ENCODE measurements at places on chromosomes 7 and 10.

- DNase-seq, result no peak
These were observed 34.7 kb downstream of the SVIL start for GRCh38 chr10:29600067-29600466.

DNA sequence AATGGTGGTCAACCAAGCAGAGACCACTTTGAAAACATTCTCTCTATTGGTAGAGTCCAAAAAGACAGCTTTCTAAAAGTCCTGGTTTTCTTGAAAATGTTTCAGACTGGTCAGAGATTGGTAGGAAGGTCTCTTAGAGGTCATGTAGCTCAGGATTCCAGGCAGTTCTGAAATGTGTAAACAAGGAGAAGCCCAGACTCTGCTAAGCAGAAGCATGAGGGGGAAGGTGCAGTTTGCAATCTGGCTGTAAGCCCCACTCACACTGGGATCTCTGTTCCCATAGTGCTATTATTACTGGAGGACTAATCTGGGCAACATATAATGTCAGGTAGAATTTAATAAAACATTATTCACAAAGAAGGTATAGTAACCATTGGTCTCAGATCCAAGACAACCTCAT is 101.1 kb downstream of the MAGI2 start:
- no peak for DNase-seq

DNA sequence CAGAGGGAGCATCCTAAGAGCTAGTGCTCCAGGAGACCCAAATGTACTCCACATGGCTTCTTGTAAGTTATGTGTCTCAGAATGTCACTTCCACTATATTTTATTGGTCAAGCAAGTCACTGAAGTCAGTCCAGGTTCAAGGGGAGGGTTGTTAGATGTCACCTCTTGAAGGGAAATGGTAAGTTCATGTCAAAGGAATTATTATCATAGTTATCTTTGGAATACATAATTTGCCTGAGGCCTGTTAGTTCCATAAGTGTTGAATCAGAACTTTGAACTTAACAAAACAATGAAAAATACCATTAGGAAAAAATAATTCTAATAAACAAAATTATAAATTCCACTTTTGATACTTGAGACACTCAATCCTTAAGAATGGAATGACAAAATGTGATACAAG is 30.6 kb downstream of the STAM start:
- DNase-seq, result no peak

DNA sequence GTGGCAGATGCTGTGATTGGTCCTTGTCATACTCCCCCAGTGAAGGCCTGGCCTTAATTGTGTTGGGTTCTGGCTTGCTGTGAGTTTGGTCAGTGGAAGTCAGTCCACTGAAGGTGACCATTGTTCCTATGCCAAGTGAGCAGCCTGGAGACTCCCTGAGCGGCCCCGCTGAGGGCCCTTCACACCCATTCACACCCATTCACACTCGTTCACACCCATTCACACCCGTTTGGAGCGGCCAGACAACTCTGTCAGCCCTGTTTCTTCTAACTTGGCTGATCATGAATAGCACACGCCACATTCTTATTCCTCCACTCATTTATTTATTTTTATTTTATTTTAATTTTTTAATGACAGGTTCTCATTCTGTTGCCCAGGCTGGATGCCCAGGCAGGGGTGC is 61.5 kb downstream of the C10orf120 start:
- DNase-seq, result no peak

- DNase-seq, result no peak
These were observed 55.0 kb downstream of the SORBS1 start for GRCh38 chr10:95506056-95506737.

DNA sequence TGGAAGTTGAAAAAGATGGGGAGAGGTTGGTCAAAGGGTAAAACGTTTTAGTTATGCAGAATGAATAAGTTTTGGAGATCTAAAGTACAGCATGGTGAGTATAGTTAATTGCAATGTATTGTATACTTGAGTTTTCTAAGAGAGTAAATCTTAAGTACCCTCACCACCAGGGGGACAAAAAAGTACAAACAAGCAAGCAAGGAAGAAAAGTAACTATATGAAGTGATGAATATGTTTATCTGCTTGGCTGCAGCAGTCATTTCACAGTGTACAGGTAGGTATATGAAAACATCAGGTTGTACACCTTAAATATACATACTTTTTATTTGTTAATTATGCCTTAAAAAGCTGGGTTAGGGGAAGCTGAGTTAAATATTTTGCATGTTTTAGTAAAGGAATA is 157.3 kb downstream of the PCLO start:
- no peak for DNase-seq

DNA sequence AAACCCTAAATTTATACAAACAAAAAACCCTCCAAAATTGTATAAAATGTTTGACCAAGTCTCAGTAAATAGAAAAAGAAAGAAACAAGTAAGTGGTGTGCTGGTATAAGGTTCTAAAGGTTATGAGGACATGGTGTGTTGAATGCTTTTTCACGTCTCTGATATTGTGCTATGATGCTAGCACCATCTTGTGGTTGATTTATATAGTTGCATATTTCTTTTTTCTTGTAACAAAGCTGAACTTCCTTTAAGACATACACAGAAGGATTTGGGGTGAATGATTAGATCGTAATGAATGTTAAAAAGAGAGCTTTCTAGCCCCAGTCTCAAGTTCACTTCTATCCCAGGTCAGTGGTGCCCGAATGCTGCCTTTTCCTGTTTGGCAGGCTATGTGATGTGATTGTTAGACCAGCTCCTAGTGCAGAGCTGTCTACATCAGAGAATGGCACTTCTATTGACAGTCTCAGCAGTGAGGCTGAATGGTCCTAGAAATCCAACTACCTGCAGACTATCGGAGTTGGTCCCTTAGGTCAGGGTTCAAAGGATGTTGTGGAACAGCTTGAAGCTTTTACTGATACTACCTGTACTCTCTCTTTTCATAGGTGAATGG is 25.0 kb downstream of the VTI1A start:
- DNase-seq, result no peak

DNA sequence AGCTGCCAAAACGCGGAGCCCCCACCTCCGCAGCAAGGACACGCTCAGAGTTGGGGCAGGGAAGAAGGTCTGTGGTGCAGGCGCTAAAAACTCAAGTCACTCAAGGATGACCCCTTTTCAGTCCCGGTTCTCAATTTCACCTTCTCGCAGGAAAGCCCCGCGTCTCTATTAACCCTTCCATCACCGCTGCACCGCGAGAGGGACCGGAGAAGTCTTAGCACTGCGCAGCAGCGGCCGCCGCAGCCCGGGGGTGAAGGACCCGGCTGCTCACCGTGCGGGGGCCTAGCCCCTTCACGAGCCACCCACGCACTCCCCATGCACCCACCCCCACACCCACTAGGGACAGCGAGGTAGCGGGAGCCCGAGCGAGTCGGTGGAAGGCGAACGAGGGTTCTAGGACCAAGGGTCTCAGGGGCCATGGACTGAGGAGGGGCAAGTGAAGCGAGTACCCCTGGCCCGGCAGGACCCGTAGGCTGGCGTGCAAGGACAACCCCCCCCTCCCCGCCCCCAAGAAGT is 162.9 kb downstream of the SH3PXD2A start:
- no peak for DNase-seq

DNA sequence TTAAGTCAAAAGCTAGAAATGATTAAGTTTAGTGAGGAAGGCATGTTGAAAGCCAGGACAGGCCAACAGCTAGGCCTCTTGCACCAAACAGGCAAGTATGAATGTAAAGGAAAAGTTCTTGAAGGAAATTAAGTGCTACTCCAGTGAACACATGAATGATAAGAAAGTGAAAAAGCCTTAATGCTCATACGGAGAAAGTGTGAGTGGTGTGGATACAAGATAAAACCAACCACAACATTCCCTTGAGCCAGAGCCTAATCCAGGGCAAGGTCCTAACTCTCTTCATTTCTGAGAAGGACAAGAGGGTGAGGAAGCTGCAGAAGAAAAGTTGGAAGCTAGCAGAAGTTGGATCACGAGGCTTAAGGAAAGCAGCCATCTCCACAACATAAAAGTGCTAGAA is 53.0 kb downstream of the DNAJC1 start:
- DNase-seq, result no peak

GRCh38 chr10:27390681-27391080 is 113.4 kb upstream of the RAB18 start:
- no peak for DNase-seq

DNA sequence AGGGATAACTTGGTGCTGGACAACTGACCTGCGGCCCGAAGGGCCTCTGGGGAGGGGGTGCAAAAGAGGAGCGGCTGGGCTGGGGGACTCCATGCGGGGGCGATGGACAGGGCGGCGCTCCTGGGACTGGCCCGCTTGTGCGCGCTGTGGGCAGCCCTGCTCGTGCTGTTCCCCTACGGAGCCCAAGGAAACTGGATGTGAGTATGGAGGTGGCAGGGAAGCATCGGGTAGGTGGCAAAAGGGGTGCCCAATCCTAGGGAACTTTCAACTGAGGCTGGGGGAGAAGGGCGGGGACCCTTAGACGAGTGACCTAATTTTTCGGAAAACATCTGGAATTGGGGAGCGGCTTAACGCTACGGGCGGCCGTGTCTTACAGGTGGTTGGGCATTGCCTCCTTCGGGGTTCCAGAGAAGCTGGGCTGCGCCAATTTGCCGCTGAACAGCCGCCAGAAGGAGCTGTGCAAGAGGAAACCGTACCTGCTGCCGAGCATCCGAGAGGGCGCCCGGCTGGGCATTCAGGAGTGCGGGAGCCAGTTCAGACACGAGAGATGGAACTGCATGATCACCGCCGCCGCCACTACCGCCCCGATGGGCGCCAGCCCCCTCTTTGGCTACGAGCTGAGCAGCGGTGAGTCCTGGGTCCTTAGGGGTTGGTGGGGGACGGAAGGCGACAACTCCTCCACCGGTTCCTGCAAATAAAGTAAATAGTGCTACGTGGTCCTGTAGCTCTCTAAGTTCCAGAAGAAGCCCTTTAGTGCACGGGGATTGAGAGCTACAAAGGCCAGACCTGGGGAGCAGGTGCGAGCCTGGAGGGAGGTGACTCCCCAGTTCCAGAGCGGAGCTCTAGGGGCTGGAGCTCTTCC is 622 bp downstream of the WNT16 start:
- no peak for DNase-seq

DNA sequence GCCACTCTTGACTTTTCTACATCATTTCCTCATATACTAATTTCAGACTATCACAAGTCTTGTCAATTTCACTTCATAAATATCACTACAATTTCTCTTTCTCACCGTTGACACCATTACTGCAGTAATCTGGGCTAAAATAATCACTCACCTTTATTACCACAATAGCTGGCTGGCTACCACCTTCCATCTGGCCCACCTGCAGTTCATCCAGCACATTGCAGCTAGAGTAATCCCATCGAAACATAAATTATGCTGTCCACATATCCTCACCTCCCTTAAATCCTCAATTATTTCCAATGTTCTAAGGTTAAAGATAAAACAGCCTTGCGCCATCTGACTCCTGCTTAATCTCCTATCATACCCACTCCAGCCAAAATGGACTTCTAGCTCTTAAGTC is 16.0 kb downstream of the DGKB start:
- no peak for DNase-seq

- DNase-seq, result no peak
These were observed 91.7 kb upstream of the CHST15 start for GRCh38 chr10:124185084-124185483.

DNA sequence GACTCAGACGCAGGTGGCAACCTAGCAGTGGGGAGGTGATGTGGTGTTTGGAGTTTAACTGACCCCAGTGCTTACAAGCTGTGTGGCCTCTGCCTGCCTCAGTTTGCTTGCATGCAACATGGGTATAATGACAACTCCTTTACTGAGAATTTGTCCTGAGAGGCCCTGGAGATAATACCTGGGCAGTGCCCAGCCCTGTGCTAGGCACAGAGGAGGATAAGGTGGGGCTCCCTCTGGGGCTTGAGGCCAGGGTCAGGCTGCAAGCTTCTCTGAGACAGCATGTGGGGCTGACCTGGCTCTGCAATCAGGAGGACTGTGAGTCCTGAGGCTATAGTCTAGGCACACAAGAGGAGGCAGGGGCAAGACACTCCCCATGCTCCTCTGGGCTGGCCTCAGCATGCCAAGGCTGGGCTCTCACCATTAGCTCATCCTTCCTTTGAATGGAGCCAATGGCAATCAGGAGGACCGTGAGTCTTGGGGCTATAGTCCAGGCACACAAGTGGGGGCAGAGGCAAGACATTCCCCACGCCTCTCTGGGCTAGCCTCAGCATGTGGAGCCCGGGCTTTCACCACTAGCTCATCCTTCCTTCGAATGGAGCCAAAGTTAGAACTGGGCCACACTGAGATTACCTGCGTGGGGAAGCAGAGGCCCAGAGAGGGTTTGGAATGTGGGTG is 147.9 kb downstream of the RPS24 start:
- no peak for DNase-seq

DNA sequence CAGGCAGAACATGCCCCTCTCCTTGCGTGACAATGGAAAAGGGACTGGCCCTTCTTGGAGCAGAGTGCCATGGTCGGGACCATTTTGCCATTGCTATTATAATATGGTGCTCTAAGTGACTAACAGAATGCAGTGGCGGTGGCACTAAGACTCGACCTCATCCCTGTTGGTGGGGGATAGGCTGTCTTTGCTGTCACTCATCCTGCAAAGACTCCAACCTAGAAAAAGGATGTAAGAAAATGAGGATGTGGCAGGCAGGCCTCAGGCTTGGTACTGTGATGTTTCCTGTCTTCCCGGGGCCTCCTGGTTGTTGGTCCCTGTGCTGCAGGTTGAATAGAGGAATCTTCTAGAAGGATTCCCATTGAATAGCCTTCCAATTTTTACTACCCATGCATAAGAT is 18.6 kb downstream of the BLNK start:
- DNase-seq, result no peak

- no peak for DNase-seq
These were observed 10.1 kb downstream of the CALHM2 start for GRCh38 chr10:103442031-103442461.

DNA sequence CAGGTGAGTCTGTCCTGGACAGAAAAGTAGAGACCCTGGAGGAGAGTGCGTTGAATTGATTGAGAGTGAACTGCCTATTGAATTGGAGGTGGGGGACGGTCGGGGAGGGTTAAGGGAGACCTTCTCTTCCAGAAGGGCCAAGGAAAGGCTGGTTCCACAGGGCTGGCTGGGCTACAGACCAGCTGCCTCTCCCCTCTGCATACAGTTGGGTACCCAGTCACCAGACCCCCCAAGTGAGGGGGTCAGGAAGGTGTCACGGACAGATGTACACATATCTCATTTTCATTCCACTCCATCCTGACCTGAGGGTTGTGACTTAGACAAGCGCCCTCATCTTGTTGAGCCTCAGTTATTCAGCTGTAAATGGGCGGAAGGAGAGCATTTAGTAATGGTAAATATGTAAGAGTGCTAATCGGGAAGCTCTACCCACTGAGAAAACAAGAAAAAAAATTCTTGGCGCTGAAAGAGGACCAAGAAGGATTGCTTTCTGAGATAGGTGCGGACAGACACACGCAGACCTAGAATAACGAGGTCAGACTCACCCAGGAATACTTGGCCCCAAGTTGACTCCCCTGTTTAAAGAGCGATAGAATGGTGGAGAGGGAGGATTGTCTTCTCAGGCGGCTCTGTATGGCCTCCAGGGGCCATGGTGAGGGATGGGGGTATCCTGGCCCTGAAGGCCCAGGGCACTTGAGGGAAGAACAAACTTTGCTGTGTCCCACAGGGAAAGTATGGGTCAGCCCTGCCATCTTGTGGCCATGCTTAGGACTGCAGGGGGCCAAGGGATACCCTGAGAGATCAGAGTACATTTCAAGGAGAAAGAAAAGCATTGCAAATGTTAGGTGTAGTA is 7.2 kb upstream of the MBL2 start:
- no peak for DNase-seq

All from stimulated activated CD4-positive, alpha-beta T cell treated with anti-CD3 and anti-CD28 coated beads, Interleukin-1b, Interleukin-23, amount 100 ng/mL, for 24 hours (primary cell).